Bronchial epithelial cell (primary cell): ENCODE measurements at places on chromosomes 13 and 19. TPM values are rescaled to one million over a fixed set of nuclear protein-coding genes. Genes with fewer than 3 reads are reported as not detected.

EML2 gene
- total RNA-seq, result 144 and 153 TPM in 2 replicates

CYP4F2 gene
- total RNA-seq, result under 0.01 TPM in 1 of 2 replicates, not detected in the other

TPP2 gene
- total RNA-seq, result 22.4 and 25.5 TPM in 2 replicates

TRMT1 gene
- 28.0 and 40.5 TPM in 2 replicates for total RNA-seq

UCHL3 gene
- 74.5 and 101 TPM in 2 replicates for total RNA-seq

ZNF723 gene
- total RNA-seq, result not detected in 2 replicates

ADGRE3 gene
- not detected in 2 replicates for total RNA-seq

RASGRP4 gene
- not detected in 2 replicates for total RNA-seq

MISP gene
- total RNA-seq, result 105 and 138 TPM in 2 replicates

FOSB gene
- total RNA-seq, result 3.6 and 4.2 TPM in 2 replicates

C19orf85 gene
- not detected in 2 replicates for total RNA-seq

CCDC122 gene
- 4.7 and 11.9 TPM in 2 replicates for total RNA-seq
